ENCODE measurements at places on chromosomes 16 and 17.

DNA sequence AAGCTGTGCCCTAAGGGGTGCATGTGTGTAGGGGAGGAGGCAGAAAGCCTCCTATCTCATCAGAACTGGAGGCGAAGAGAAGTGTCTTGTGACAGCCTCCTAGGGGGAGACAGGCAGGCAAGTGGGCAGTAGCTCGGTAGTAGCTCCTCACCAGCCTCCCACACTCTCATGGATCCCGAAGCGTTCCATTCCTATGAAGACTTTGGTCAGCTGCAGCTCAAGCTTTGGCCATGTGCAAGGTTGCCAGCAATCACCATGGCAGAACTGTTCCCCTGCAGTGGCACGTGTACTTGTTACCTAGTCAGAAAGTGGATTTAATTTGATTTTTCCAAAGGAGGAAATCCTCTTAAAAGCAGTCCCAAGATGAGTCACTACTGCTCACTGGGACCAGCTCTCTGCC, 6.7 kb downstream of the MRPL58 start:
- DNase-seq: no peak

GRCh38 chr17:62678214-62678919, 50.9 kb downstream of the MRC2 start:
- DNase-seq: no peak

DNA sequence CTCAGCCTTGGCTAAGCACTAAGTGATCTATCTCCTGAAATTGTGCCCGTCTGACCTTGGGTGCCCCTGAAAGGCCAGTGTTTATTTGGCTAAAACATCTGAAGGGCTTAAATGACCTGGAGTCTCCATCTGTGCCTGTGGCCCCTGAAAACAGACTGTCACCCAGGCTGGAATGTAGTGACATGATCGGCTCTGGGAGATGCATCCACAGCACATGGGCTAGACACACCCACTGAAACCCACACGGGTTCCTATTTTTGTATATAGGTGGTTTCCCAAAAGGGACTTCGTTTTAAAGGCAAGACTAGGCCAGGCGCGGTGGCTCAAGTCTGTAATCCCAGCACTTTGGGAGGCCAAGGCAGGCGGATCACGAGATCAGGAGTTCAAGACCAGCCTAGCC, 13.5 kb downstream of the CEP295NL start:
- DNase-seq: peak; percentile 69

- DNase-seq: no peak
Observed at GRCh38 chr16:21037168-21037567, 113.5 kb downstream of the DNAH3 start.

DNA sequence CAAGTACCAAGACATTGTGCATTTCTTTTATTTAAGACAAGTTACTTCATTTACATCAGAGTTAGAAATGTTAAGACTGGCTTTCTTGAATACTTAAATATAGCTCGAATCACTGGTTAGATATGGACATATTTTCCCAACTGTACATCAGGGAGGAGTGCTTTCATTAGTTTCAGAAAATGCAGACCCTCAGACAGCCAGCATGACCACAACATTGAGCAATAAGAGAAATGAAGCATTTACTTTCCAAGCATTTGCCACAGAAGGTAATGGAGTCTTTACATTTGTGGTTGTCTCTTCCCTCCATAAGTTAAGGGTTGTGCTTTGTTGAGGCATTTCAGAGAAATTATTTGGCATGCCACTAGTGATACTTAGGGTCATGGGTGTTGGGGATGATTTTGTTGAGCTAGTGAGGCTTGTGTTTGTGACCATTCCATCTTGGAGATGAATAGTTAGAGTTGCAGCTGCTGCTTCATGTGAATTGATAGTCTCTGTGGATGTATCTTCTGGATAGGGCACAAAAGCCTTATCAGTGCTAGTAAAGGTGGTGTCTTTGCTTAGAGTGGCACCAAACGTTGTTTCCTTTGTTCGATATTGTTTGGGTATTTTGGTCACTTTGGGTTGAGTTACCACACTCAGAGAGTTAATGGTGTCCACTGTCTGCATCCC, 2.1 kb downstream of the OMG start:
- DNase-seq: no peak

DNA sequence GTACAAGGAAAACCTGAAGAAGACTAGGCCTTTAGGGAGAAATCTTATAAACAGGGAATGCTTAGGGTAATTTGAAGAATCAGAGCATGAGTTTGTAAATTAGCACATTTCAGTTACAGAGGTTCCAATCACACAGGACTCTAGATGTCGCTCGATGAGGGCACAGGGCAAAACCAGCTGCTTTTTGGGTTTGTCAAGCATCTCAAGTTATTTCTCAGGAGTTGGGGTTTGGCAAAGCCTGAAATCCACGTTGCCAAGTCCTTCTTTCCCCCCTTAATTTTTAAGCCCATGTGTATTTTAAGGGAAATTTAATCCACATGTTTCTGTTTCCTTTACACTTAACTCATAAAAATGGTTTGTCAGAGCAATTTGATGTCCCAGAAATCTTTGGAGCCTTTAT, 146.9 kb downstream of the ANKFN1 start:
- DNase-seq: no peak

DNA sequence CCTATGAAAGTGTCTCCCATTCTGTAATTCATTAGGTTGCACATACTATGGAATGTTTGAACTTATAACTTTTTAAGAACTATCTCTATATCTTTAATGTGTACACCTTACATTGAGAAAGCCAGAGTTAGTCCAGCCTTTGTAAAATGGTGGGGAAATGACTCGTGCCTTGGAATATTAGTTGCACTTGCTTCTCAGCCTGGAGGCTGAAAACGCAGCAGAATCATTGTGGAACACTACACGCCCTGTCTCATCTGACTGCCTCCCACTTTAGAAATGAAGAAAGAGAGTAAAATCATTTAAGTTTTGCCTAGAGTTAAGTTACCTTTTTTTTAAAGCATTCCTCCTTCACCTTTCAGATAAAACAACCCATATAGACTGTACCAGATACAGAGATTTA, 90.7 kb upstream of the WSB1 start:
- DNase-seq: no peak

DNA sequence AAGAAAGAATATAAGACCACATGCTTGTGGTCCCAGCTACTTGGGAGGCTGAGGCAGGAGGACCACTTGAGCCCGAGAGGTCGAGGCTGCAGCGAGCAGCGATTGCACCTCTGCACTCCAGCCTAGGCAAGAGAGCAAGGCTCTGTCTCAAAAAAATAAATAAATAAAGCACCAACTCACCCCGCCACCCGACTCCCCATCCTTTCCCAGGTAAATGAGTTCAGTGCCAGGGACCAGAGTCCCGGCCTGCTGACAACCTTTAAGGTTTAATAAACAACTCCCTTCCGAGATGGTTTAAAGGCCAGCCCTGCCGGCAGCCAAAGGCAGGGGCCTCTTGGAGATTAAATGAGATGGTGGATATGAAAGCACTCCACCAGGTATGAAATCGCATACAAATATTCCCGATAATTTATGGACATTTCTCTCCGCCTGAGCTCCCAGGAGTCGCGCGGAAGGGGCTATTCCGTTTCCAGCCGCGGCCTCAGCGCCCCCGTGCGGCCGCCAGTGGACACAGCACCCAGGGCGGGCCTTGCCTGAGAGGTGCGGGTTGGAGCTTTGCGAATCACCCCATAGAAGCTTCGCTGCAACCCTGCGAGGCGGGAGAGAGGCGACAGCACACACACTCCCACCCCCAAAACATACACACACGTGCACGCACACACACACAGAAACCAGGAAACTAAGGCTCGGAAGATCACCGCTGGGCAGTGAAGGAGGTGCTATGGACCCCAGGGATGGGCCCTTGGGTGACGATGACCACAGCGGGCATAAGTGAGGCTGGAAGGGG, 4.0 kb upstream of the RPL38 start:
- peak; percentile 57 for DNase-seq

DNA sequence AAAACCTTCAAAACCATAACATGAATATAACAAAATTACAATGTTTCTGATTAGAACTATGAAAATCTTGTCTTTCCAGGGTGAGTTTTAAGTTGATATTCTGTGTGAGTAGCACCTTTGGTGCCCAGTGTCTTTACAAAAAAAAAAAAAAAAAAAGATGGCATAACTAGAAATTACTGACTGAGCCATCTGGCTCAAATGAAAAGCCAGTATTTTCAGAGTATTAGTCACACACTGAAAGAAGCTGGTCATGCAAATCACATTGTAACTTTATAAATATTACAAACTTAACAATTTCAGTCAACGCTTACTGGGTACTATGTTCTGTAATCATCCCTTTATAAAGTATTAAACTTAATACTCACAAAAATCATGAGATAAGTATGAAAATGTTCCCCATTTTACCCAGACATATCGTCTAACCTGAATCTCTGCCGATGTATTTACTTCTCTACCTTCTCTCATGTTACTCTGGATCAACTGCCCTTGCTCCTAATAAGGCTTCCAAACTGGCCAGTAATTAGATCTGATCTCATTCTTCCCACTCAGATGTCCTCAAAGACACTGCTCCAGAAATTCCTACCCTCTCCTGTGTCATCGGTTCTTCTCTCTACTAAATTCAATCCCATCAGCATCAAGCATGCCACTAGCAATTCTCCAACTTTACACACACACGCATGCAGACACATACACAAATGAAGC, 25.4 kb downstream of the UBE2G1 start:
- DNase-seq: no peak

DNA sequence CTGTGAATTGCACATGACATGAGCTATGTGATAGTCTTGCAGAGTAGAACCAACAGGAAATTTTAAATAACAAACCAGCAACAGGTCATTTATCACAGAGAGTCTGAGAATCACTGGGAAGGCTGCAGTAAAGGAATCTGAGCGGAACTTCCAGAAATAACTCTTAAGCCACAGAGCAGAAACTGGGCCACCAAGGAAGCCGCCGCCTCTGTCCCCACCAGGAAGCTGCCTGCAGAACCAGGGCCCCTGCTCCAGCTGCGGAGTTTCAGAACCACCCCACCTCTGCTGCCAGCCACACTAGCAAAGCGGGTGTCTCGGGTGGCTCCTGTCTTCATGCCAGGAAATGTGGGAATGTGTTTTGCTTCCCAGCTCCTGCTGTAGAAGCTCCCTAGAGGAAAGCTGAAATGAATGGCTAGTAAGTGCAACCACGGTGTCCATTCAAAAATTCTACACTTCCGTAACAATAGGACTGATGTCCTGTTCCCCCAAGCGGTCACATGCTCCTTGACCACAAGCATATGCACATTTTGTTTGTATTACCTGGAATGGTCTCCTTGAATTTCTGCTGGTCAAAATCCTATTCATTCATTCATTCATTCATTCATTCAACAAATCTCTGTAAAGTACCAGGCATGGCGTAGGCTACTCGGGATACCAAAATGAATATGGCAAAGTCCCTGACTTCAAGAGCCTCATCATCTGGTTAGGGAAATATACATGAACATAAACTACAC, 7.7 kb upstream of the ITPRIPL2 start:
- no peak for DNase-seq

DNA sequence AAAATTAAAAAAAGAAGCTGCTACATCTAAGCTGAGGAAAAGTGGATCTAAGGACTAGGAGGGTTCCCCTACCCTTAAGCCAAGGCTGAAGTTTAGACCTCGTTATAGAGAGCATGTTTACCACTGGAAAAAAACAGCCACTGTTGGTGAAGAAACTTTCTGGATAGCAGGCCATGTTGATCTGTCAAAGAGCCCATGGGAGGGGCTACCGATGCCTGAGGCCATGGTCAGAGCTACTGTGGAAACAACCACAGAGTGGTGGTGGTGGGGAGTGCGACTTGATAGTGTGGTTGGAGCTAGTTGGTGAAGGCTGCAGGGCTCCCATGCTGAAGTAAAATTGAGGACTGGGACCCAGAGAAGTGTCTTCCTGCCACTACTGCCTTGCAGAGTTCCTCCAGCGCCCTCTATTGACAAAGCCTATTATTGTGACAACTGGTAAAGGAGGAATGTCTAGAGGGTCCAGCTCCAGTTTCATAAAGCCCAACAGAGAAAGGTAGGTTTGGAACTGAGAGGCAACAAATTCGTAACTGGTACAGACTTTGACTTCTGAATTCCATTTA, 12.7 kb upstream of the FAM20A start:
- DNase-seq: peak; percentile 19

DNA sequence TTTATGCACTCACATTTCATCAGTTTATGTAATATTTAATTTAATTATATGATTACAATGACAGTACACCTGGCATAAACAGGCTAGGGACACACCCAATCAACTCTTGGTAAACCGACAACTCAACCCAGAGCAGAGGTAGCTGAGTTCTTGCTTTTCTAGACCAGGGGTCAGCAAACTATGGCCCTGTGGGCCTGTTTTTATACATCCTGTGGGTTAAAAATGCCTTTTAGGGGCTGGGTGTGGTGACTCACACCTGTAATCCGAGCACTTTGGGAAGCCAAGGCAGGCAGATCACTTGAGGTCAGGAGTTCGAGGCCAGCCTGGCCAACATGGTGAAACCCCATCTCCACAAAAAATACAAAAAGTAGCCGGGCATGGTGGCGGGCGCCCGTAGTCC, 99.2 kb upstream of the TMEM97 start:
- DNase-seq: no peak

- no peak for DNase-seq
Observed at GRCh38 chr16:79211586-79211985, 389.0 kb downstream of the MAF start.

DNA sequence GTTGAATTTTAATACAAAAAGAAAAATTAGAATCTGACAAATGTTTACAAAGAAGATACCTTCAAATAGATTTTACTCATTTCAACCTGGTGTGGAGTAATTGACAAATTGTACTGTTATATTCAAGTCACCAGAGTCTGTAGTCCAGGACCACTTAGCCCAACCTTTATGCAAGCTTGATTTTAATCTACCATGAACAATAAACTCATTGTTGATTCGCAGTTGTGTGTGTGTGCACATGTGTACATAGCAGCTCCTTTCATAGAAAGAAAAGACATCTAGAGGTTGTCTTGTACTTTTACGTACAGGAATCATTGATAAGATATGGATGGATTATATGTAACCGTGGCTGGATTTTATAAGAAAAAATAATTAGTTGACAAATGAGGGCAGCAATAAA, 20.7 kb upstream of the LRRC37A start:
- no peak for DNase-seq

GRCh38 chr16:2692948-2693651, 10.8 kb downstream of the KCTD5 start:
- no peak for DNase-seq

GRCh38 chr17:68657576-68657975, 56.4 kb upstream of the FAM20A start:
- no peak for DNase-seq

- DNase-seq: no peak
Observed at GRCh38 chr16:83995754-83996153, 27.7 kb downstream of the NECAB2 start.

GRCh38 chr17:82655038-82655479, 6.8 kb upstream of the WDR45B start:
- no peak for DNase-seq

- DNase-seq: no peak
Observed at GRCh38 chr16:11425140-11425539, 79.9 kb downstream of the RMI2 start.

- DNase-seq: no peak
Observed at GRCh38 chr16:23174622-23175021, 7.9 kb upstream of the SCNN1G start.

- DNase-seq: no peak
Observed at GRCh38 chr17:28567604-28568003, 3.7 kb downstream of the PIGS start.

GRCh38 chr16:67246756-67247191, 507 bp downstream of the FHOD1 start:
- no peak for DNase-seq

Measured in CD4-positive, alpha-beta T cell treated with Interleukin-4 for 1 hour (primary cell).